Inflammatory macrophage treated with lipopolysaccharide for 1 hour (primary cell): ENCODE measurements at places on chromosomes 2 and 18.

GRCh38 chr2:18820966-18821365, 231.6 kb upstream of the NT5C1B start:
- no peak for DNase-seq

- DNase-seq, result no peak
Observed at GRCh38 chr2:194090251-194090905, 1566.6 kb upstream of the SLC39A10 start.

- no peak for DNase-seq
Observed at GRCh38 chr2:203533676-203534591, 1.2 kb downstream of the RAPH1 start.

DNA sequence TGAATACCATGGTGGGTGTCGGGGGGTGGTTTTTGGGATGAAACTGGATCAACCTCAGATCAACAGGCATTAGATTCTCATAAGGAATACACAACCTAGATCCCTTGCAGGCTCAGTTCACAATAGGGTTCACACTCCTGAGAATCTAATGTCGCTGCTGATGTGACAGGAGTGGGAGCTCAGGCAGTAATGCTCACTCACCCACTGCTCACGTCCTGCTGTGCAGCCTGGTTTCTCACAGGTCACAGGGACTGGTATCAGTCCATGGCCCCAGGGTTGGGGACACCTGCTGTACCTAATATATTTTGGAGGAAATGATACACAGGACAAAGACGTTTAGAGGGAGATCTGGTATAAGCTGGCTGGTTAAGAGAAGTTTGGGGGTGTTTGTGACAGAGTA, 338.8 kb downstream of the PLCL1 start:
- DNase-seq, result no peak

GRCh38 chr2:209472112-209472832, 48.4 kb downstream of the MAP2 start:
- peak; percentile 55 for DNase-seq

- DNase-seq, result no peak
Observed at GRCh38 chr2:191885098-191885497, 38.2 kb upstream of the CAVIN2 start.

GRCh38 chr2:62029910-62030309, 124.4 kb downstream of the COMMD1 start:
- no peak for DNase-seq

- DNase-seq, result no peak
Observed at GRCh38 chr2:10759151-10759714, 37.8 kb downstream of the ATP6V1C2 start.

GRCh38 chr2:60519231-60519863, 34.1 kb downstream of the BCL11A start:
- DNase-seq, result no peak
